ENCODE measurements at places on chromosomes 3 and 15.

- no peak for DNase-seq
These were observed 58.7 kb upstream of the FNDC3B start for GRCh38 chr3:171980578-171981270.

GRCh38 chr3:4736284-4736861 is 242.9 kb upstream of the BHLHE40 start:
- DNase-seq = no peak

GRCh38 chr3:187406927-187407326 is 38.7 kb downstream of the RTP4 start:
- DNase-seq = no peak

- DNase-seq = no peak
These were observed 207.2 kb downstream of the EPHA3 start for GRCh38 chr3:89314454-89315098.

DNA sequence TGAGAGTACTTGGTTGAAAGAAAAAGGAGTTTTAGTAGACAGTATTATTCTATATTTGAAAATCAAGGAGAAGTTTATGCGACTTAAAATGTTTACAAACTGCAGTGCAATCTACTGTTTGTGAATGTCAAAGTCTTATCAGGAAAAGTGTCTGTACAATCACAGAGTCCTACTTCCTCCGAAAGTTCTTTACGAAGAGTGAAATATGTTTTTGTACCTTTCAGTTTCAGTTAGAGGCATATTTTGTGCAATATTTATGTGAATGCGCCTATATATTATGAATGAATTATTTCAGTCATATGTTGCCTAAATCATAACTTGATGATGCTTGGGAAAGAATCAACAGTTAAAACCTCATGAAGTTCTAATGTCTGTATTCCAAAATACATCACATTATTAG is 31.5 kb downstream of the NGRN start:
- no peak for DNase-seq

DNA sequence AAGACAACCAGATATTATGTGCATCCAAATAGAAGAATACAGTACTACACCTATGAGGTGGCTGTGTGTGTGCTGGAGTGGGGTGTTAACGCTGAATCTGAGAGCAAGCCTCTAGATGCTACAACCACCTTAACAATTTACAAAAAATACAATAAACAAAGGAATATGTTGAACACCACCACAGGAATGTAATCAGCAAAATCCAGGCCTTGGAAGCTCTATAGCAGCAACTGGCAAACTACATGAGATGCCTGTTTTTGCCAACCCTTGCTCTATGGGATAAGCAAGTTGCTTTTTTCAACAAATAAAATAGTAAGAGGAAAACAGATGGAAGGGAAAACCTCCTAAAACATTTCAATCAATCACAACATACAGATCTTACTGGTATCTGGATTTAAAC is 23.9 kb downstream of the SLTM start:
- DNase-seq = no peak

- no peak for DNase-seq
These were observed 178.2 kb upstream of the GOLIM4 start for GRCh38 chr3:168273917-168274316.

DNA sequence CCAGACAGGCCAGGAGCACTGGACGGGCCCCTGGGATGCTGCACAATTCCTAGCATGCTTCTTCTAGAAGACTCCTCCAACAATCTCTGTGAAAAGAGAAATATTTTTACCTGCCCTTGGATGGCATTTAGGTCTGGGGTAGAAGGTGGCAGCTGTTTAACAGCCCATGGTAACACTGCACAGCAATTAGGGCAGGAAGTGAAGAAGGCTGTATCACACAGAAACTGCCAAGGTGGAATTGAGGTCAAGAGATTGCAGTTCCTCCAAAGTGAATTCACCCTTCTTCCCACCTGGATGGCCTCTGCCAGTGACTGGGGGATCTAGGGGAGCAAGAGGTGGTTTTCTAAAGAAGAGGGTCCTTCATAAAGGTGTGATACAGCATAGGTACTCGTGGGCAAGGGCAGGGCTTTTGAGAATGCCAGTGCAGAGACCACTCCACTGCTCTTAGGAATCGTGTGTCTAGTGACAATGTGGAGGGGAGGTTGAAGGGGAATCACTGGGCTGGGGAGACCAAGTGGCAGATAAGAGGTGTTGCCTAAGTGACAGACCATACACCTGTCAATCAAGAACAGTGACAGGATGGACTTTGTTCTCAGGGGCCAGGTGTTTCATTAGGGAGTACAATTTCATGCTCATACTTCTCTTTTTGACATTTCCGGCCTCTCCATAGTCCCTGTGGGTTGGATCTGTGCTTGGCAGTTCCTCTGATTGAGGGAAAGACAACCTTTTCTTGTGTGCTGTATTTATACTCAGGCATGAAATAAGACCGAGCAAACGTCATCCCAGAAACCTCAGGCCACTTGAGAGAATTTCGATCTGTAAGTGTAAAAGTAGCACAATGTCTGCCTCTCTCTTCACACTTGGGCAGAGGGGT is 83.5 kb upstream of the BCL6 start:
- no peak for DNase-seq

- no peak for DNase-seq
These were observed 123.7 kb upstream of the CLSTN2 start for GRCh38 chr3:139811331-139811730.

Measured in stimulated activated CD4-positive, alpha-beta T cell treated with anti-CD3 and anti-CD28 coated beads, Interleukin-1b, Interleukin-23, amount 100 ng/mL, for 1 hour (primary cell).